NCI-H510A treated with DMSO at 0.1 percent for 48 hours (cell line): ENCODE measurements at places on chromosomes 16 and 17.

GRCh38 chr17:68870976-68871375, 84.2 kb downstream of the ABCA8 start:
- DNase-seq, result no peak

DNA sequence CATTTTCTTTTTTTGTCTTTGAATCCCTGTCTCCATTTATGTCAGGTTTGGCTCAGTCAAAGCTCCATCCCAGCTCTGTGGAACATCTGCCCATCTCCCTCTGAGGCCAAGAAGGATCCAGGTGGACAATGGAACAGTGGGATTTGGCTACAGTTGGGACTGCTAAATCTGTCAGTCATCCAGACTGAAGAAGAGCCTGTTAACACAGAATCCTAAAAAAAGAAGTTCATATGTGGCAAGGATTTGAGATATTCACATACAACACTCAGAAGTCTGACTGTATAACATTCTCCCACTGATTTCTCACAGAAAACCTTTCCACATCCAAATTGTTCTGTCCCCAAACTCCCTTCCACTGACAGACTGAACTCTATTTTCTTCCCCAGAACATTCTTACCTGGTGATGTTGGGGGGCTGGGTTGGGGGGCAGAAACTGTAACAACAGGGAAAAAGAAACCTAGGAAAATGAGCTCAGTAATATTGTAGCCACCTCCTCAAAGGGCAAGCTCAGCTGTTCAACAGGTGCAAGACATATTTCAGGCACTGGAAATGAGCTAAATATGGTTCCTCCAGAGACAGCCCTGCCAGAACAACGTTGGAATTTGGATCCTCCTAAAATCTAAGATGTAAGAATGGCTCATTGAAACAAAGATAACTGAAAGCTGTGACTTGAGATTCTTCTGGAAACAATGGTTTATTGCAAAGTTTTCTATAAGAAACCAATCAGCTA, 301.5 kb upstream of the CDH5 start:
- DNase-seq, result no peak

- DNase-seq, result no peak
These were observed 175.3 kb upstream of the MPHOSPH6 start for GRCh38 chr16:82345318-82345717.

DNA sequence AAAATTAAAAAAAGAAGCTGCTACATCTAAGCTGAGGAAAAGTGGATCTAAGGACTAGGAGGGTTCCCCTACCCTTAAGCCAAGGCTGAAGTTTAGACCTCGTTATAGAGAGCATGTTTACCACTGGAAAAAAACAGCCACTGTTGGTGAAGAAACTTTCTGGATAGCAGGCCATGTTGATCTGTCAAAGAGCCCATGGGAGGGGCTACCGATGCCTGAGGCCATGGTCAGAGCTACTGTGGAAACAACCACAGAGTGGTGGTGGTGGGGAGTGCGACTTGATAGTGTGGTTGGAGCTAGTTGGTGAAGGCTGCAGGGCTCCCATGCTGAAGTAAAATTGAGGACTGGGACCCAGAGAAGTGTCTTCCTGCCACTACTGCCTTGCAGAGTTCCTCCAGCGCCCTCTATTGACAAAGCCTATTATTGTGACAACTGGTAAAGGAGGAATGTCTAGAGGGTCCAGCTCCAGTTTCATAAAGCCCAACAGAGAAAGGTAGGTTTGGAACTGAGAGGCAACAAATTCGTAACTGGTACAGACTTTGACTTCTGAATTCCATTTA, 12.7 kb upstream of the FAM20A start:
- peak; percentile 11 for DNase-seq

DNA sequence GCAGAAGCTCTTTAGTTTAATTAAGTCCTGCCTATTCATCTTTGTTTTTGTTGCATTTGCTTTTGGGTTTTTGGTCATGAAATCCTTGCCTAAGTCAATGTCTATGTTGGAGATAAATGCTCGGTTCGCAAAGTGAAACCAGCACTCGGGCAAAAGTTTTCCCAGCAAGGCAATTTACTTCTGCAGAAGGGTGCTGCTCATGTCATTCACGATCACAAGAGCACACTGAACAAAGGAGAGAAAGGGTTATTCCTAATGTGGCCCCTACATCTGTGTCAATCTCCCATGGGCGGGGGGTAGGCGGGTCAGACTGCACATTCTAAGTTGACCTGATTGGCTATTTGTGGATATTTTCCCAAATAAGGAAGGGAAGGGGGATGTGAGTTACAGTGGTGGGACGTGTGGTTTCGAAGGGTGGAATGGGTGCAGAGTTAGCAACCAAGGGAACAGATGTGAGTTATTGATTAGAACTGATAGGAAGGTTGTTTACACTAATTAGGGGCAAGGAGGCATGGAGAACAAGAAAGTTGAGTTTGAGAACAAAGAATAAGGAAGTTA, 23.0 kb downstream of the ATF7IP2 start:
- DNase-seq, result no peak

- DNase-seq, result peak; percentile 90
These were observed 12.5 kb downstream of the ERN2 start for GRCh38 chr16:23700509-23700908.

DNA sequence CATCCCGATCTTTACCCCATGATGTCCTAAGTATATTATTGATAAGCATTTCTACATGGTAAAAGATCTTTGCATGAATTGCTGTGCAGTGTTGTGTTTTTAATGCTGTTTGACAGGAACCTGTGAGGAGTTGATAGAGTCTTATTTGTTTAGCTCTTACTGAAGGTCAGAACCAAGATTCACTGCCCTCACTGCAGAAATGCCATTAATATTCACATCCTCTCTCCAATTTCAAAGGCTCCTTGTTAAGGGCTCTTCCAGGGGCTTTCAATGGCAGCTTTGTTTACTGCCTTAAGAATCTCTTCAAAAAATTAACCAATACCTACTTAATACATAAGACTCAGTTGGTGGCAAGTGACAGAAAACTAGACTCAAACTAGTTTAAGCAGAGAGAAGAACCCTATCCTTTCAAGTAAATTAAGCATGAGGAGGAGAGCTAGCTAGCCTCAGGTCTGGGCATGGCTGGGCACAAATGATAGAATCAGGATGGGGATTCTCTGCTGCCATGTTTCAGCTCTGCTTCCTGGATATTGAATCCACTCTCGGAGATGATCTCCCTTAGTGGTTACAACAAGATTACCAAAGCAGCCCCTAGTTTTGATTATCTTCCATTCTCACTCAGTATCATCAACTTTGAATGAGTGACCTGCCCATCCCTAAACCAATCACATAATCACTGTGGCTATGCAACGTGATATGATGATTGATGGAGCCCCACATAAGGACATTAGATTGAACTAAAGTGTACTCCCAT, 311.8 kb downstream of the CDH11 start:
- no peak for DNase-seq

- no peak for DNase-seq
These were observed 344.9 kb downstream of the CPPED1 start for GRCh38 chr16:12458591-12459358.

DNA sequence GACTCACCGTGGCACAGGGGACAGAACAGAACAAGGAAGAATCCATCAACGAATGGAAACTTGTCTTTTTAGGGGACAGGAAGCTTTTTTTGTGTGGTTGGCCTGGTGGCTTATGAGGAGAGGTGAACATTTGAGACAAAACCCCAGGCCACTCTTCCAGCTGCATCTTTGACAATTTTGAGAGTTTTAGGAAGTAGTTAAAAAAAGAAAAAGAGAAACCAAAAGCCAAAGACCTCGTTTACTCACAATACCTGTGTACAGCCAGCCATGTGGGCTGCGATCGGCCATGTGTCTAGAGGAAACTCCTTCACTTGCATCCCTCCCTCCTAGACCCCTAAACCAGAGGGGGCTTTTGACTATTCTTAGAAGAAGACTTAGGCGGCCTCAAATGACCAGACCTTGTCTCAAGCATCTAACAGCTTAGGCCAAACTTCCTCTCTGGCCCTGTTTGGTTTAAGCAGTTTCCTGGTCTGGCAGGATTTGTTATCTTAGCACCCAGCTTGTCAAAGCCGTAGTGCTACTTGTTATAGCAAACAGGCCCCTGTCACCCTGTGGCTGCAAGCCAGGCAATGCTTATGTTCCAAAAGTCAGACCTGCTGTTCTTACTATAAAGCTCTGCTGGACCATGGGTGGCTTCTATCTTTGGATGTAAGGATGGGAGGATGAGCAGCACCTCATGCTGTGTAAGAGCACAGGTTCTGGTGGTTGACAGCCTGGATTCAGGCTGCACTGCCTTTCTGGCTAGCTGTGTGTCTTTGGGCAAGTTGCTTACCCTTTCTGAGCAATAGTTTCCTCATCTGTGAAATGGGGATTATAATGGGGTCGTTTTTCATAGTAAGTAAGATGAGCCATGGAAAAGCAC, 17.7 kb downstream of the KSR1 start:
- no peak for DNase-seq

- DNase-seq, result no peak
These were observed 22.9 kb downstream of the SLFN12L start for GRCh38 chr17:35514564-35514963.
